ENCODE measurements at places on chromosomes 1 and 21.

GRCh38 chr1:180178511-180179161 is 24.0 kb downstream of the QSOX1 start:
- DNase-seq, result peak; percentile 19

GRCh38 chr1:221937155-221937953 is 195.5 kb upstream of the DUSP10 start:
- no peak for DNase-seq

- DNase-seq, result no peak
Measured at GRCh38 chr1:8856689-8857412, 21.6 kb downstream of the ENO1 start.

- no peak for DNase-seq
Measured at GRCh38 chr1:246527402-246528088, 20.5 kb upstream of the SMYD3 start.

GRCh38 chr21:17195976-17196375 is 316.9 kb upstream of the CXADR start:
- DNase-seq, result no peak

- DNase-seq, result no peak
Measured at GRCh38 chr1:112589766-112590165, 29.2 kb downstream of the ST7L start.

- peak; percentile 85 for DNase-seq
Measured at GRCh38 chr1:215718575-215719287, 151.6 kb downstream of the KCTD3 start.

DNA sequence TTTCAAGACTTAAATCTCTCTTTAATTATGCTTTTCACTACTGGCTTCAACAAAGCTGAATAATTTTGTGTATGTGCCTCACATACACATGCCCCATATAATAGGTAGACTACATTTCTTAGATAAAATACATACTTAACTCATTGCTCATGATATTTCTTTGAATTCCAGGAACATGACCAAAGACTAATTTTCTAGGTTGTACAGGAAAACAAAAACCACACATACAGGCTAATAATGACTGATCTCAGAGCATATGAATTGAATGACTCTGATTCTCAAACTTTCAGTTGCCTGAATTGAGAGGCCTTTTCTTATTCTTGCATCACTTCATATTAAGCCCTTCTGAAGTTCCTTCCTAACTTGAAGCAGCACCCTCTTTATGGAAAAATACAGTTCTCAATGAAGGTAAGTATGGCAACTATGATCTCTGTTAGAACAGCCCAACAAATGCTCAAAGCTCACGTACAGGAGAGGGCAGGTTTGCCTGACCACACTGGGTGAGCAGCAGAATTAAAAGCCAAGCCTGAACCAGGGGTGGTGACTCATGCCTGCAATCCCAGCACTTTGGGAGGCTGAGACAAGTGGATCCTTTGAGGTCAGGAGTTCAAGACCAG is 22.6 kb upstream of the UAP1 start:
- no peak for DNase-seq

DNA sequence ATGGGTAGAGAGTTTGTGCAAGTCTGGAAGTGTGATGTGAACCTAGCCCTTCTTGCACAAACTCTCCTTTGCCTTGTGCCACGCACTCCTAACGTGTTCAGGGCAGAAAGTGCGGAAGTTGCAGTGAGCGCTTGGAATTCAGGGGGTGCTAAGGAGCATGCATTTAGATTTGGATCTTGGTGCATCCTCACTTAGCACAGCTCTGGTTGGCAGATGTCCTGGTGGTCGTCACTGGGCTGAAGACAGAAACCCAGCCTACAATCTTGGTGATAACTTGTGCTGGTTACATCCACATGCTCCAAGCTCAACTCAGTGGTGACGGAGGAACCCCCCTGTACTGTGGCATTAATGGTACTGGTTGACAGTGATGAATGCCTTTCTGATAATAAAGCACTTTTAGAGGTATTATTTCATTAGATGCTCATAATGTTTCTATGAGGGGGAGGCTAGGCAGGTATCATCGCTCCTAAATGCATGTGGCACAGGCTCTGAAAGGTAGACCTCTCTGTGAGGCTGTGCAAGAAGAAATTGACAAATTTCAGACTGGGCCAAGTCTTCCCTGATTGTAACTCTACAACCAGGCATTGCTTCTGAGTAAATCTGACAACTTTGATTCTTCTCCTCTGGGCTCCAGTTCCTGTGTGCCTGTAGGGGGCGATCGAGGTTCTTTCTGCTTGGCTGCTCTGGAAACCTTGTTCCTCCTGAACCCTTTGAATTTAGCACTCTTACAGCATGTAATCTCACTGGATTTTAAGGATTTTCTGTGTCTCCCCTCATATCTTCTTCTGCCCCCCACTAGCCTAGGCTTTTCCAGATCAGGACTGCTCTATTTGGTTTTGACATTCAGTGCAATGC is 40.6 kb downstream of the MAPKAPK2 start:
- DNase-seq, result no peak

GRCh38 chr1:38826262-38826661 is 33.3 kb downstream of the RRAGC start:
- peak; percentile 45 for DNase-seq

DNA sequence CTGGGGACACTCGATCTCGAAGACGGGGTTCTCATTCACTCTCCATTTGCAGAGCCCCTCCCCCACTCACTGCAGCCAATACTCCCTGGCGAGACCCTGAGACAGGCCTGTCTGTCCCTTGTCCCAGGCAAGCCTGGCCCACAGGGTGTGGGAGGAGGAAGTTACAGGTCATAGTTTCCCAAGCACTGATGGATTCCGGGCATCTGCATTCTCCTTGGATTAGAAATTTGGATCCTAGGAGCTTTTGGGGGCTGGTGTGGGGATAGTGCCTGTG is 11.3 kb downstream of the WNT3A start:
- DNase-seq, result no peak

DNA sequence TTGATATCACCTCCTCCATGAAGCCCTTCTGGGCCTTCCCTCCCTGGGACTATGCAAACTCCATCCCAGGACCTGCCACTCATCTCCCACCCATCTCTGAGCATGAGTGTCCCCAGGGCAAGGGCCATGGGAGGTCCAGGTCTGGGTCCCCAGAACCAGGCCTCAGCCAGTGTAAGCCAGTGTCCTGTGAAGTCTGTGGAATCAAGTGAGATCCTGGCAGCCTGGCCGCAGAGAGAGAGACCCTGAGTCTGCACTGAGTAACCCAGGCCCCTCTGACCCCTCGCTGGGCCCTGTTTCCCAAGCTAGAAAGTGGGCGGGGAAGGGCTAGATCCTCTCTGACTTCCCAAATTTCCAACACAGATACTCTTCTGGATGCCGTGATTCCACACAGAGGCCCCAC is 132.7 kb downstream of the DMRTB1 start:
- DNase-seq, result no peak

DNA sequence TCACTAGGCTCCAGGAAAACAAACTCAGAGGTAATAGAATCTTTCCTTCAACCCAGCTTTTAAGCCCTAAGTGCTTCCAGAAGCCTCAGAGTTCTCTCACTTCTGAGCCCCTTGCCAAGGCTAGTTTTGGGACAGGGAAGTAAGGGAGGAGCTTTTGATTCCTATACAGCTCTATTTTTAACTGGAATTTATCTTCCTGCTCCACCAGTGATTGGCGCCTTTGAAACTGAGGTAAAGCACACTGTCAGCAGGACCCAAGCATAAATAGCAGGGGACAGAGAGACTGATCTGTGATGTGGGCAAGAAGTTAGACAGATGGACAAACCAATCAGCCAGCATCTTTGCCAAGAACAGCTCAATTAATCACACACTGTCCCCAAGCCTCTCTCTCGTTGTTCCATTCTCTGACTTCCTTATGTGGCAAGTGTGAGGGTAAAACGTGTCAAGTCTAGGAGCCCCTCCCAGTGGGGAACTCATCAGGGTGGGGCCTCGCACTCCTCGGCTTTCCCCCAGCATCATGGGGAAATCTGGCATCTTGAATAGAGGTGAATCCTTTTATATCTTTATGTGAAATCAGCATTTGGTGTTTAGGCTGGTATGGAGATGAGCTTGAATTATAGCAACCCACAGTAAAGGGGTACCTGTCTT is 40.2 kb upstream of the MPZL1 start:
- DNase-seq, result no peak

- no peak for DNase-seq
Measured at GRCh38 chr1:167744901-167745300, 23.1 kb downstream of the MPZL1 start.

- no peak for DNase-seq
Measured at GRCh38 chr1:24425441-24425840, 9.8 kb downstream of the NIPAL3 start.

GRCh38 chr21:34606051-34606450 is 8.9 kb downstream of the RCAN1 start:
- DNase-seq, result no peak

GRCh38 chr1:91754348-91754747 is 131.6 kb downstream of the TGFBR3 start:
- no peak for DNase-seq

DNA sequence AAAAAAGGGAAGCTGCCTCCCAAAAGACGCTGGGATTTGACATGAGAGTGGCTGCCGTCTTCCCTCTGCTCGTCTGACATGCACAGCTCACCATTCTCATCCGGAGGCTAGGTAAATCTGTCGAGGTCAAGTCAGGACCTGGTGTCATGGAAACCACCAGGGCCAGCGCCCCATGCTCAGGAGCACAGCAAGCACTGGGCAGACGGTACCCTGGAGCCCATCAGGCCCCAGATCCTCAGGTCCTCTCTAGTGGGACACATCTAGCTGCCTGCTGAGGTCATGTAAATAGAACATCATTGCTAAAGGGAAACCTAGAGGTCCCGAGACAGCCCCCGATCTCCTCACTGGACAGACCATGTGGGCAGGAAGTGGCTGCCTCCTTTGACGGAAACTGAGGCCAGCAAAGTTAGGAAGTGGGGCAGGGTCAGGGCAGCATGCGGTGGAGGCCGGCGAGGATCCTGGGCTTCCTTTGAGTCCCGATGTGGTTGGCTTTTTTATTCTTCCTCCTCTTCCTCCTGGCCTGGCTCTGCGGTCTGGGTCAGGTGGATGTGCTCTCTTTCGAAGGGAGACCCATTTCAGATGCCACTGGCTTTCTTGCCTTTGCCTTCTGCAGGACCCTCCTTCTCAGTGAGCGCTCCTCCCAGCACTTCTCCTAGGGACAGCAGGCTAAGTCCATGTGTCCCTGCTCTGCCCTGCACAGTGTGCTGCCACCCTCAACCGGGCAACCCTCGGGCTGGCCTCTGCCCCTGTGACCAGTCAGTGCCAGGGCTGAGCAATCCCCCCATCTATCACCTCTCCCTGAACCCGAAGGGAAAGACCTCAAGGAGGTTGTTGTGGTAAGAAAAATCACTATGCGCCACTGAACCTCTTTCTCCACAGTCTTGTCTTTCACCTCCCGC is 5.9 kb downstream of the AGT start:
- DNase-seq, result no peak

- DNase-seq, result peak; percentile 57
Measured at GRCh38 chr1:59926381-59927123, at the start of gene CYP2J2. TSS of gene CYP2J2 (minus strand) at chr1:59926773. CDS start at chr1:59926746, 27 bp downstream.

DNA sequence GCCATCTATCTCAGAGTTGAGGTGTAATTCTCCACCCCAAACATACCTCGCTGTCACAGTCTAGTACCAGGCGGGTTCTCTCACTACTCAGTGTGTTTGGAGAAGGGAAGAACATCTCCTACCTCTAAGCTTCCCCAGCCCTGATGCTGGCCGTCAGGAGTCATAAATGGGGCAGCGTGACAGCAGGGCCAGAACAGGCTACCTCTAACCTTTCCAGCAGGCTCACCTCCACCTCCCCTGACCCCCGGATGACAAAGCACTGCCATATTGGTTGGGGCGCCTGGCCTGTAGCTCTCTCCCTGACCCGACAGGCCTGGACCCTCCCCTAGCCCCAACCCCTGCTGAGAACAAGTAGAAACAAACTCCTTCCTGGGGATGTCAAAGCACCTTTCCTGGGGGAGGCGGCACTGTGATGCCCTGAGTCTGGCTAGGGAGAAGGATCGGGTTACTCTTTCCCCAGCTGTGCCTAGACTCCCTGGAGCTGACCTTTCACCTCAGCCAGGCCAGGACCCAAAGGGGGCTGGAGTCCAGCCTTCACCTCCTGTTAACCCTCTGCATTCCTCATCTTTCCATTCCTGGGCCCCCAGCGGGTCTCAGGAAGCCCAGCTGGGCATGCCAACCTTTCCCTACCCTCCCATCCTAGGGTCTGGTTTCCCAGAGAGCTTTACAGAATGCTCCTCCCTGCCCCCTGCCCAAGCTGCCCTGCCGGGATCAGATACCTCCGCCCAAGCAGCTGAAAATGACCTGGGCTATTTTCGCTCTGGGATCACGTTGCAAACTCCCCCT is 34.2 kb downstream of the AHDC1 start:
- no peak for DNase-seq

- DNase-seq, result no peak
Measured at GRCh38 chr1:184595596-184595995, 159.1 kb downstream of the EDEM3 start.

GRCh38 chr1:166322470-166322869 is 155.7 kb upstream of the FAM78B start:
- no peak for DNase-seq

GRCh38 chr1:154607106-154607608 is 829 bp downstream of the ADAR start:
- DNase-seq, result no peak

- DNase-seq, result no peak
Measured at GRCh38 chr1:94559921-94560320, 18.4 kb upstream of the F3 start.

DNA sequence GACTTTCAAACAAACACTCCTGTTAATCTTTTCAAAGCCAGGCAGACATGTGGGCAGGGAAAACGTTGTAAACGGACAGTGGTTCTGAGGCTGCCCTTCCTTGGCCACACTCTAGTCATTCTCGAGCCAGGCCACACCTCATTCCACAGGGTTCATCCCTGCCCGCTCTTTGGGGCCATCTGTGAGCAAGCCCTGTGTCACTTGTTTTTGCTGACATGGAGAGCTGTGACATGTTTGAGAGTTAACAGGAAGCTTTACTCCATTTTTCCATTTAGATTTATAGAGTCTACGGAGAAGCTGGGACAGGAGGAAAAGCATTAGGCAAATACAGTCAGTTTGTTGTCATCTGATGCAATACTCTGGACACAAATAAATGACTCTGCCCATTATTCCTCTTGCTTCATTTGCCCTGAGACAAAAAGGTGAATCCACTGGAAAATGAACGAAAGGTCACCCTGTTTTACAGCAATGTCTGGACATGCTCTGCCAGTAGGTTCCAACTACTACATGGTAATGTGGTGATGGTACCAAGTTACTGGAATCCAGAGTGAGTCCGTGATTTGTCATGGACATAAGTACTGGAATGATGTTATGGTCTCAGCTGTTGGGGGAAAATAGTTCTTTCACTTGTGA is 126.9 kb downstream of the CLIC6 start:
- DNase-seq, result no peak

GRCh38 chr21:44910229-44911067 is 10.3 kb downstream of the ITGB2 start:
- no peak for DNase-seq

- no peak for DNase-seq
Measured at GRCh38 chr1:181036107-181036836, 2.5 kb downstream of the MR1 start.

- no peak for DNase-seq
Measured at GRCh38 chr1:109996476-109996875, 11.9 kb downstream of the AHCYL1 start.

GRCh38 chr1:92969517-92969916 is 8.3 kb upstream of the DIPK1A start:
- no peak for DNase-seq
